ENCODE measurements at places on chromosomes 1 and 21.

- DNase-seq, result no peak
Observed at GRCh38 chr1:12376236-12377045, 146.6 kb downstream of the VPS13D start.

DNA sequence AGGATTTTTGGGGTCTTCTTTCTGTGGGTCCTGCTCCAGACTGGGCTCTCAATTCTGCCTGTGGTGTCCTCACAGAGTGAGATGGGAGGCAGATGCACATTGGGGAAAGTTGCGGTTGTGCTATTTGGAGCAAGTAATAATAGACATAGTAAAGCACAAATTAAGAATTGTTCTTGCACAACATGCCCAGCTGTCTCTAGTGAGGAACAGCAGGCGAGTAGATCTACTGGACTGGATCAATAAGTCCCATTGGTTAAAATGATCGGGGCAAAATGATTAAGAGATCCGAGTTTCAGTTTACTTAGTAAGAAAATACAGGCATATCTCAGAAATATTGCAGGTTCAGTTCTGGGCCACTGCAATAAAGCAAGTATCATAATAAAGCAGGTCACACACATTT, 448.3 kb upstream of the PROX1 start:
- no peak for DNase-seq

DNA sequence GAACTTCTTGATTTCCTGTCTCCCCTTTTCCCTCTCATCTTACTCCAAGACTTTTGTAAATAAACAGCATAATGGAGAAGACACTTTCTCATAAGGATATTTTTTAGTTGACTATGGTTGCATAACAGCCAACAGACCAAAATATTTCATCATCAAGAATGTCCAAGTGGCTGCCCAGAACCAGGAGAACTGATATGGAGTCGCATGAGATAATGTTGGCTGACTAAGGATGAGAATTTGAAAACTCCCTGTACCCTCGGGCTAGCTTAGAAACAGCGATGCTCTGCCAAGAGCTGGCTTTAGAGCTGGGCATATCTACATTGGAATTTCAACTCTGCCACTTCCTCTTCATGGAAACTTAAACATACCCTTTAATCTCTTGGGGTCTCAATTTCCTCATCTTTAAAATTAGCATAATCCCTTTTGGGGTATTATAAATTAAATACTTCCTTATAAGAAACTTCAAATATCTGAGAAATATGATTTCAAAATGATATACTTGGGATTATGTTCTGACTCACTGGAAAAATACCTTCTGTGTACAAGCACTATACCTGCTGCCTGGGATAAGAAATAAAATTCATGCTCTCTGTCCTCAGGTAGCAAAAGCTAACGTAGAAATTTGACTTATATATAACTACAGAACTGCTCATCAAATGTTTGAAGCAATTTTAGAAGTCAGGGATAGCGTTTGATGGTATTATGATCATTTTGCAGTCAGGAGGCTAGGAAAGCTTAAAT, 777.3 kb downstream of the LTN1 start:
- no peak for DNase-seq

DNA sequence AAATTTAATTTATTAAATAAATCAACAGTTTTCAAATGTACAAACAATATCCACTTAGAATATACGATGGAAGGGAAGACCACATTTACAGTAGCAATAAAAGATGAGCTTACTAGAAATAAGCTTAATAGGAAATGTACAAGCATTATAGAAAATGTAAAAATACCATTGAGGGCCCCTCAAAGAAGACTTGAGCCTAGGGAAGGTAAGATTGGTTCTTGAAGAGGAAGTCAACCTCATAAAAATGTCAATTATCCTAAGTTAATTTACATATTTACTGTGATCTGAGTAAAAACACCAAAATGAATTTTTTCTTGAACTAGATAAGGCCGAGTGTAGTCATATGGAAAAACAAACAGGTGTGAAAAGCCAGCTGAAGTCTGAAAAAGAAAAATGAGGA, 39.7 kb upstream of the TRIM67 start:
- DNase-seq, result no peak

DNA sequence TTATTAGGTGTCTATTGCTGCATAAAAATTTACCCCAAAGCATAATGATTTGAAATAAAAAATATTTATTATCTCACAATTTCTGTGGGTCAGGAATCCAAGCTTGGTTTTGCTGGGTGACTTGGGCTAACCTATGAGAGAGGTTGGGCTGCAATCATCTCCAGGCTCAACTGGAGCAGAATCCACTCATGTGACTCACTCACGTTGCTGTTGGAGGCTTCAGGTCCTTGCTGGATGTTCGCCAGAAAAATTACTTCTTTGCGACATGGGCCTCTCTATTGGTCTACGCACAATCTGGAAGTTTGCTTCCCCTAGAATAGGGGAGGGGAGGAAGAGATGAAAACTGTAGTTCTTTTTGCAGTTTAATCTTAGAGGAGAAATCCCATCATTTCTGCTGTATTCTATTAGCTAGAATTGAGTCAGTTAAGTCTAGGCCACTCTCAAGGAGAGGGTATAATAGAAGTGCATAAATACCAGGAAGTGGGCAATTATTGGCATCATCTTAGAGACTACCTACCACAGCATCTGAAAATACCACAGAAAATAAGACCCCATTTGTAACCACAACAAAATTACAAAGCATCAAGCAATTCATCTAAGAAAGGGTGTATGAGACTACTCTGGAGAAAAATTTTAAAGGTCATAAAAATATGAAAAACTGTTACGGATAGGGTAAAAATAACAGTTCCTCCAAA, 5.7 kb upstream of the FASLG start:
- DNase-seq, result no peak

- DNase-seq, result no peak
Observed at GRCh38 chr1:24580756-24581155, 24.9 kb downstream of the NCMAP start.

- no peak for DNase-seq
Observed at GRCh38 chr1:67053535-67053784, 488 bp downstream of the SLC35D1 start.

DNA sequence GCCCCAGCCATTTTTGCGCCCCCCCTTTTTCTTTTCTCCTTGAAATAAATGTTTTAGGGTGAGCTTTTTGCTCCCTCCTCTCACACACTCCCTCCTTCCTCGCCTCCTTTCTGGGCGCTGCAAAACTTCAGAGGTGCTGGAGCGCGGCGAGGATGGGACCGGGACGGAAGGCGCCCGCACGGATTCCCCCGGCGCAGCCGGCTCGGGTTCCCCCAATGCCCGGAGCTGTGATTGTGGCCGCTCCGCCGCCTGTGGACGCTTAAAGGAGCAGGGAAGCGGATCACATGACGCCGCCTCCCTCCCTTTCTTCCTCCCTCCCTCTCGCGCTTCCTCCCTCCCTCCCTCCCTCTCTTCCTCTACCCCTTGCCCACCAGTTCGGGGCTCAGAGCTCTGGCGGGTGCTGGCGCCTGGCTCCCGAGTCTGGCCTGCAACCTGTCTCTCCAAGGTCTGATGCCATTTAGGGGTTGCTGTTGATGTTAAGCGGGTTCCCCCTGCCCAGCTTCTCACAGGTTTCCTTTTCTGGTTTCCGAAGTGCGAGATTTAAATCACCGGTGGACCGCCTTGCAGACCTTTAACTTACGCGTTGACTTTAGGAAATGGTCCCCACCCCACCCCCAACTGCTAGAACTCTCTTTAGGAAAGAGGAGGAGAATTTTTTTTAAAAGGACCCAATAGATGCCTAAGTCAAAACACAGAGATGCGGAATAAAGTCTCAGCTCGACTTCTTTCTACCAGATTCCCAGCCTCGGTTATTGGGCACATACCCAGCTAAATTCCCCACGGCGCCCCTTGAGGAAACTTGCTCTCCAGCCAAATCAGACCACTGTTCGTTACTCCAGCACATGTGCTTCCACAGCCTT, at the start of gene WLS:
TSS of gene WLS (minus strand) at position 235 of the 860 bp plus-strand sequence. CDS start at position 11, 224 bp downstream.
- DNase-seq, result peak; percentile 62

DNA sequence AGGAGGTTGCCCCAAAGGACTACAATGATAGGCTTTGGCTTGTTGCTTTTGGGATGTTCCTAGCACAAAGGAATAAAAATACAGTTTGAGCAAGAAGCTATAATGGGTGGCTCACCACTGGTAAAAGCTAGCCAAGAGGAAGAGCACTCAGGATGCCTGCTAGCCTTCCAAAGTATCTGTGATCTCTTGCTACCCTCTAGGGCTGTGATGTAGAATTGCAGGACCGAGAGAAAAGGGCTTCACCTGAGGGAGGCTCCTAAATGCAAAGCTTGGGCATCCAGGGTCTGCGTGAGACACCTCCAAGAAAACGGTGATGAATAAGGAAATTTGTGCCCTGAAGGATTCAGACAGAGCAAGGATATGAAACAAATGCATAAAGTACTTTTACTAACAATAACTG, 17.7 kb downstream of the IVL start:
- DNase-seq, result no peak

GRCh38 chr1:169796274-169796810, 1.6 kb upstream of the METTL18 start:
- no peak for DNase-seq

DNA sequence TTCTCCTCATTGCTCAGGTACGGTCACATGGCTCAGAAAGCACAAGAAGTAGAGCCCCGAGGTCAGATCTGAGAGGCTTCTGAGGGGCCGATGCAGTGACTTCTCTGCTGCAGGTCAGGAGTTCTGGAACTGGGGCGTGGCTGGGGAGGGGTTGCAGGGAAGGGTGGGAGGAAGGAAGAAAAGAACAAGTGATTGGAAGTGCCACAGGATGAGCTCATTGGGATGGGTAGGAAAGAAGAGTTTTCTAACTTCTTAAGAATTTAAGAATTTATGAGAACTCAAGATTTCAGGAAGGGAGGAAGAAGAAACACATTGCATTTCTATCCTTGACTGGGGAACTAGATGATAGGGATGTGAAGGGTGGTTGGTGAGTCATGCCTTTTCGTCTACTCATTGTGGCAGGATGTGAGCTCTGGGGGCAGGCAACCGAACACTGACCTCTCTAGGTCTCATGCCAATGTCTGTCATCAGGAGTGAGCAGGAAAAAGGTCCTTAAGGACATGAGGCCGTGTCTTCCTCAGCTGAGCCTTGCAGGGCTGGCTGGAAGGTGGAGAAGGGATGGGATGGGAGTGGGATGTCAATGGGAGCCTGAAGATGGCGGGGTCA, 497 bp downstream of the FCRLB start:
- DNase-seq, result no peak

- no peak for DNase-seq
Observed at GRCh38 chr1:59409549-59409948, 112.7 kb downstream of the FGGY start.

DNA sequence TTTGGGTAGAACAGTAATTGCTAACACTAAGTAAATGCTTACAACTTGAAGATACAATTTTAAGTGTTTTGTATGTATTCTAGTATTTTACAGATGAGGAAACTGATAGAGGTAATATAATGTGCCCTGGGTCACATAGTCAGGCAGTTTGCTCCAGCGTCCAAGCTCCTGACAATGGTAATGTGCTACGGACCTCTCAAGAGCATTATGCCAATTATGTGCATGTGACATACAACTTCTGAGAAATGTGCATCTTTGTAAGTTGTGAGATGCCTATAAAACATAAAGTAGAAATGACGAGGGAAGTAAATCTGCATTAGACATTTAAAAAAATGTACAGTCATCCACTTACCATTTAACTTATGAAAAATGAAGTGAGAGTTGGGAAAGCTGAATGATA, 186.8 kb downstream of the LRRC7 start:
- no peak for DNase-seq

GRCh38 chr1:16442265-16442664, 1.7 kb downstream of the NECAP2 start:
- DNase-seq, result no peak

- DNase-seq, result no peak
Observed at GRCh38 chr1:119740896-119741780, 27.6 kb downstream of the HMGCS2 start.

DNA sequence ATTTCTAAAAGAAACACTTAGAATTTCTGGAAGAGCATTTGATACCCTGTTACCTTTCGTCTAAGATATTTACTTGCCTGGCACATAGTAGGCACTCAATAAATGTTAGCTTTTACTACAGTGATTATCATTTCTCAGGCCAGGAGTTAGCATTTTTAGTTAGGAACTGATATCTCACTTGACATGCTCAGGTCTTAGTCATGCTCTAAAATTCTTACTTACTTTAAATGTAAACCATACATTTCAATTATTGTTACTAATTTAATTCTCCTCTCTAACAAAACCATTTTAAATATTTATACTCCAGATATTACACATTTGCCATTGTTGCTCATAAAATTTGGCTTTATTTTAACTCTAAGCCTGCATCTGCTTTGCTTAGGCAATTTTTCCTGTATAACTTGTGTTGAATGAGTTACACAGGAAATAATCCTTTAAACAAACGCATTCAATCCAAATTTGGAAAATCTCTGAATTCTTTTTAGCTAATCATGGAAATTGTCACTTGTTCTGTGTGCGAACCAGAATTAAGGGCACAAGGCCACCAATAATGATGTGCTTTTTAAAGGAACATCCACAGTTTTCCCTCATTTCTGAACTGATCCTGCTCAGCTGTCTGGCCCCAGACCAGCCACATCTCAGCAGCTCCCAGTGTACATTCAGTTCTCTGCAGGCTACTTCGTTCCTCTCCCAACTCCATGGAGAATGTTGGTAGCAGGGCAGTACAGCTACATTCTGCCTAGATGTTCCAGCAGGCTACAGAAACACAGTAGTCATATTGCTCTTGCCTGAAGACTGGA, 15.6 kb downstream of the NIBAN1 start:
- DNase-seq, result no peak

DNA sequence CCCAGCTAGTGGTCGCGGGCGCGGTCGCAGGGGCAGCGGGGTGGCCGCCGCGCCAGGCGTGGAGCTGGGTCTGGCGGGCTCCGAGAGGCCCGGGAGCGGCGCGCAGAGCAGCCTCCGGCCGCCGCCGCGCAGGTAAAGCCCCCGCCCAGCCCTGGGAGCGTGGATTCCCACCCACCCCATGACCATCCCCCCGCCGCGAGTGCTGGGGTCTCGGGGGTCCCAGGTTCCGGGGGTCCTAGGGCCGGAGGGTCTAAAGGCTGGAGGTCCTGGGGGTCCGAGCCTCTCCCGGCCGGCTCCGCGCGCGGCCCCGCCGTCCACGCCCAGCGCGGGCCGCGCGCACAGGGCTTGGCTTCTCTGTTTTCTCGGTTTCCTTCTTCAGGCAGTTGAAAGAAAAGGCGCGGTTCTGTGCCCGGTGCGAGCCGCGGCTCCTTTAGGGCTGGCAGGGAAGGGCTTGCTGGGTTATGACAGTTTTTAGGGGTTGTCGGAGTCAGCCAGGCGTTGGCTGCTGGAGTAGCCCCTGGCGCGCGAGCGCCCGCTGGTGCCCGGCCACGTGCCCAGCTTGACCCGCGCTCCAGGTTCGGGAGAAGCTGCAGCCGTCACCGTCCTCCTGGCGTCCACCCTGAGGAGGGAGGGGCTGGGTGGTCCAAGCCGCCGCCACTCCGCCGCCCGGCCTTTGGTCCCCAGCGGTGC, 359 bp downstream of the LRRC3 start:
- DNase-seq, result no peak
